ENCODE measurements at places on chromosomes 7 and 10. TPM values are rescaled to one million over a fixed set of nuclear protein-coding genes. Genes with fewer than 3 reads are reported as not detected.

- no peak for DNase-seq
Measured at GRCh38 chr7:98180751-98181150, 30.5 kb upstream of the BHLHA15 start.

The SPACDR gene
- 0.24 TPM for total RNA-seq

The LIPK gene
- total RNA-seq = not detected

The CCL24 gene
- not detected for total RNA-seq

GRCh38 chr10:104259456-104259855, 4.8 kb downstream of the GSTO1 start:
- DNase-seq = no peak

DNA sequence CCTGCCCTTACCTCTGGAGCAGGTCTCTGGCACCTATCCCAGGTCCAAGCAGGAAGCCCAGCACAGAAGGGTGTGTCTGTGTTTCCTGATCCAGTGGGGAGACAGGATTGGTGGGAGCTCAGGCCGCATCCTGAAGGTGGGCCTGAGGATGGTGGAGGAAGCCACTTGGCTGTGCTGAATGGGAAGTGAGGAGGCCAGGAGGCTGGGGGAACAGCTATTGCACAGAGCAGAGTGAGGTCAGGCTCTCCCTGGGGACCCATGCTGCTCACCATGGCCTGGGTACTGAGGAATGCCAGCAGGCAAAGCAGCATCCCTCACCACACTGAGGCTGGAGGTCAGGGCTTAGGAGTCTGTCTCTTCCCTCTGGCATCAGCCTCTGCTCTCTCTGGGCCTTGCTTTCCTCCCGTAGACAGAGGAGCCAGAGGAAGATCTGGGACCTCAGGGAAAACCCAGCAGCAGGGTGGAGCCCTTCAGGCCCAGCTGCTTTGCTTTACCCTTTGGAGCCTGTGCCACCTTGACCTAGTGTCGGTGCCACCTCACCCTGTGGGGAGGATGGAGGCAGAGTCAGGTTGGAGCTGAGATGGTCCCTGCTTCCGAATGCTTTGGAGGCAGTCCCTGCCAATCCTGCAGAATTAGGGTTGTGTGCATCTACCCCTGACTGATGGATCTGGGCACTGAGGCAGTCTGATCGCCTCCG, 39.0 kb downstream of the CDH23 start:
- DNase-seq = no peak

DNA sequence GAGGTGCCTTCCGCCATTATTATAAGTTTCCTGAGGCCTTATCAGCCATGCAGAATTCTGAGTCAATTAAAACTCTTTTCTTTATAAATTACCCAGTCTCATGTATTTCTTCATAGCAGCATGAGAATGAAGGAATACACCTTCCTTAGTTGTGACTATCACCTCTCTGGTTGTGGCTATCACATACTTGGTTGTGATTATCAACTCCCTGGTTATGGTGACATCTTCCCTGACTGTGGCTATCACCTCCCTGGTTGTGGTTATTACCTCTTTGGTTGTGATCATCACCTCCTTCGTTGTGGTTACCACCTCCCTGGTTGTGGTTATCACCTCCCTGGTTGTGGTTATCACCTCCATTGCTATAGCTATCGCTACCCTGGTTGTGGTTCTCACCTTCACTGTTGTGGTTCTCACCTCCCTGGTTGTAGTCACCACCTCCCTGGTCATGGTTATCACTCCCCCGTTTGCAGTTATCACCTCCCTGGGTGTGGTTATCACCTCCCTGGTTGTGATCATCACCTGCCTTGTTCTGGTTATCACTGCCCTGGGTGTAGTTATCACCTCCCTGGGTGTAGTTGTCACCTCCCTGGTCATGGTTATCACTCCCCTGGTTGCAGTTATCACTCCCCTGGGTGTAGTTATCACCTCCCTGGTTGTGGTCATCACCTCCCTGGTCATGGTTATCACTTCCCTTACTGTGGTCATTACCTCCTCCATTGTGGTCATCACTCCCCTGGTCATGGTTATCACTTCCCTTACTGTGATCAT, 105.9 kb downstream of the GPR26 start:
- no peak for DNase-seq

The ODAD2 gene
- not detected for total RNA-seq

GRCh38 chr7:99438573-99439480, at the start of the genes CPSF4 and PTCD1:
Gene CPSF4, plus strand, starts transcription at chr7:99438943. Its CDS starts 140 bp downstream, at chr7:99439083.
Gene PTCD1, minus strand, starts transcription at chr7:99438798. Its CDS starts 3,556 bp downstream, at chr7:99435242.
- DNase-seq = peak; percentile 98

The CAV2 gene
- 24.7 TPM for total RNA-seq

The TDRD1 gene
- 1.0 TPM for total RNA-seq

The TRIM73 gene
- 0.76 TPM for total RNA-seq

DNA sequence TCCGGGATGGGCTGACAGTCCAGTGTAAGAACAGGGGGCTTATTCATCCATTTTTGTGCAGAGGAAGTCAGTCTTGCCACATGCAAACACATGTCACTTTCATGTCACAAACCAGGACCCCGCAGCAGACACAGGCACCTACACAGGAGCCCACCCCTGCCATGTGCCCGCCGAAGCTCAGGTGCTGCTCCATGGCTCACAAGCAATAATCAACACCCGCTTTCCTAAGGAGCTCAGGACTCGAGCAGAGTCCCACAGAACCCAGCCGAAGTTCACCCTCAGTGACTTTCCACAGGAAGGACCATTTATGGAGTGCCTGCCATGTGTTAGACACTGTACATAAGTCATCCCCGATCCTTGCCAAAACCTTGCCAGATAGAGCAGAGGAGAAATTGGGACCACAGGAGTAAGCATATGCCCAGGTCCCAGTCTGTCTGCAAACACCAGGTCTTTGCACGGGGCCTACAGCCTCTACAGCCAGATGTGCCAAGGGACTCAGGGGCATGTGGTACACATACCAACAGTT, 99.4 kb downstream of the EBF3 start:
- DNase-seq = no peak

GRCh38 chr7:65233409-65234034, 140.1 kb upstream of the ZNF92 start:
- DNase-seq = no peak

The OGDHL gene
- 5.5 TPM for total RNA-seq

The CCDC186 gene
- 29.5 TPM for total RNA-seq

GRCh38 chr10:89471110-89471809, 56.9 kb downstream of the IFIT5 start:
- no peak for DNase-seq

The FRAT1 gene
- 5.2 TPM for total RNA-seq

GRCh38 chr7:155682484-155682883, 38.0 kb downstream of the RBM33 start:
- no peak for DNase-seq

- no peak for DNase-seq
Measured at GRCh38 chr10:129909080-129909479, 55.0 kb downstream of the EBF3 start.

DNA sequence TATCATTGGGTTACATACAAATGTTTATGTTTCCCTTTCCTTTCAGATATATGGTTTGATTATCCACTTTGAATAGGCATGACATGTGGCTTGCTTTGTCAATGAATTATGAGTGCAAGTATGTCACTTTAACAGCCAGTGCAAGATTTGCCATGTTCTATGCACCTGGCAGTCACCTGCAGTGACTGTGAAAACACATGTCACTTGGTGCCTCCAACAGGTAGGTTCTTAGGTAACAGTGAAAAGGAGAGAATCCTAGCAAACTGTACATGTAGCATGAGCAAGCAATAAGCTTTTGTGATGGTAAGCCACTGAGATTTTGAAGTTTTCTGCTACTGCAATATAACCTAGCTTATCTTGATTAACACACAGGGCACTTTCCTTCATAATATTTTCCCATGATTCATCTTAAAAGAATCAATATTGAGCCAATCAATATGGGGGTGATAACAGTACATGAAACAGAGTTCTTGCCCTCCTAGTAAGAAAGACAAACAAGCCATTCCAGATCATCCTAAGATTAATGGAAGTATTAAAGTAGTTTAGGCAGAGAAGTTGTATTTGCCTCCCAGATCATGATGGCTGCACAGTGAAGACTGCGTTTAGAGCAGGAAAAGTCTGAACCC, 7.9 kb upstream of the RALA start:
- DNase-seq = no peak

The TTYH3 gene
- 31.9 TPM for total RNA-seq

DNA sequence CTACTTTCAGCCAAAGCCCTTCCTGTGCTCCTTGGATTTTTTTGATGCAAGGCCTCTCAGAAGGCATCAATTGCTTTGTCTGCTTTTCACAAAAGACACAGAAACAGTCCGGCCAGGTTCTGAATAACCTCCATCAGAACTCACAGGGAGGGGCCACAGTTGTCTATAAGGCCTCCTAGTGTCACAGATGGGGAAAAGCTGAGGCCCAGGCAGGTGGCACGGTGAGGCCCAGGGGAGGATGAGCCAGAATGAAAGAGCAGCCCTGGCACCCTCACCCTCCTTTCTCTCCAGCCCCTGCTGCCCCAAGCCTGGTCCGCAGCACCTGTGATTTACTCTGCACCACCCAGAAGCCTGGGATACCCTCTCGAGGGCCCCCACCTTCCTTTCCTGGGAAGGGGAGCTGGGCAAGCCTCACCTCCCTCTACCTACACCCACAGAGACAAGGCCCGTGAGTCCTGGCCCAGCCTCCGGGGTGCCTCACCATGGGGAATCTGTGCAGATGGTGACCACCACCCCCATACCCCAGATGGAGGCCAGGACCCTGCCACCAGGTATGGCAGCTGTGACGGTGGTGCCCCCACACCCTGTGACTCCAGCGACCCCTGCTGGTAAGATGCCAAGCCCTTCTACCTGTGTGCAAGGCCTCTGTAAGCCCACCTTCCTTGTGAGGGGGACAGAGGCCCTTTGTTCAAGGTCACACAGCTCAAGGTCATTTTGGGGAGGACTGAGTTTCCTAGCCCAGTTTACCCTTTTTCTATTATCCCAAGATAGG, 26.2 kb upstream of the ZNF467 start:
- DNase-seq = no peak

The GPRIN2 gene
- total RNA-seq = 3.7 TPM

The ZNF488 gene
- 0.09 TPM for total RNA-seq

DNA sequence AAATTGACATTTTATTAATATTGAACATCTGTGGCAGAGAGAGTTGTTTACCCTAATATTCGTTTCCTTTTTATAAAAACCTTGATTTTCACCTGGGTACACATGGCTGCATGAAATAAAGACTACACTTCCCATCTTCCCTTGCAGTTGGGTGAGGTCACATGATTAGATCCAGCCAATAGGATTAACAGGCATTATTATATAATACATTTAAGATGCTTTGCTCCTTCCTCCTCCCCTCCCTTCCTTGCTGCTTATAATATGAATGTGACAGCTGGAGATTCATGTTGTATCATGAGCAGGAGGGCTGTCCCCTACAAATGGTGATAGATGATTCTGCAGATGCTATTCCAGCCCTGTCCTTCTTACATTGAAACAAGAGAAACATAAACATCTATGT, 146.6 kb downstream of the SH2D4B start:
- no peak for DNase-seq

All from pancreas (tissue), 10 donors.